Epithelial cell of proximal tubule (primary cell): ENCODE measurements at places on chromosomes 16 and 17.

DNA sequence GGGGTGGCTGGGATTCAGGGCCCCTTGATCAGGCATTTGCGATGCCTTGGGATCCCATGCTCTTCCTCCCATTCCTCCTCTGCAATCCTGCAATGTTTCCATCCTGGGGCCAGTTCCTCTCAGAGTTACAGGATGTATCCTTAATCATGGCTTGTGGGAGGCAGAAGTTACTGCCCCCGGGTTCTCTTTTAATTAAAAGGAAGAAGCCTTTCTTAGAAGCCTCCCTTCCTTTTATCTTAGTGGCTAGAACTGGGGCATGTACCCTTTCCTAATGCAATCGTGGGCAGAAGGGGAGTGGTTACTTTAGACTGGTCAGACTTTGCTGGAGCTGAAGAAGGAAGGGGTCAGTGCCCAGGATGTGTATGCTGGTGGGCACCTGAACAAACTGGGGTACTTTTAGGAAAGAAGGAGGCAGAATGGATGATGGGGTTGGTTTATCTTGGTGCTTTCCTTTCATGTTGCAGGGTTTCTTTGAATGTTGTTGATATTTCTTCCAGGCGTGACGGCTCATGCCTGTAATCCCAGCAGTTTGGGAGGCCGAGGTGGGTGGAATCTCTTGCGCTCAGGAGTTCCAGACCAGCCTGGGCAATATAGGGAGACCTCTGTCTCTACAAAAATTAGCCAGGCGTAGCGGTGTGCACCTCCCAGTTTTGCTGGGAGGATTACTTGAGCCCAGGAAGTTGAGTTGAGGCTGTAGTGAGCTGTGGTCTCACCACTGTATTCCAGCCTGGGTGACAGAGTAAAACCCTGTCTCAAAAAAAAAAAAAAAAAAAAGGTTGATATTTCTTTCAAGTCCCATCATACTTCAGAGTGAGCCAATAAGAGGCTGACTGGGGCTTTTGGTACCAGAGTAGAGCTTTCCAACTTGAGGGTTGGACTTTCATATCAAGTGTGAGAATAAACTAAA lies 13.2 kb upstream of the SPN start:
- no peak for DNase-seq

DNA sequence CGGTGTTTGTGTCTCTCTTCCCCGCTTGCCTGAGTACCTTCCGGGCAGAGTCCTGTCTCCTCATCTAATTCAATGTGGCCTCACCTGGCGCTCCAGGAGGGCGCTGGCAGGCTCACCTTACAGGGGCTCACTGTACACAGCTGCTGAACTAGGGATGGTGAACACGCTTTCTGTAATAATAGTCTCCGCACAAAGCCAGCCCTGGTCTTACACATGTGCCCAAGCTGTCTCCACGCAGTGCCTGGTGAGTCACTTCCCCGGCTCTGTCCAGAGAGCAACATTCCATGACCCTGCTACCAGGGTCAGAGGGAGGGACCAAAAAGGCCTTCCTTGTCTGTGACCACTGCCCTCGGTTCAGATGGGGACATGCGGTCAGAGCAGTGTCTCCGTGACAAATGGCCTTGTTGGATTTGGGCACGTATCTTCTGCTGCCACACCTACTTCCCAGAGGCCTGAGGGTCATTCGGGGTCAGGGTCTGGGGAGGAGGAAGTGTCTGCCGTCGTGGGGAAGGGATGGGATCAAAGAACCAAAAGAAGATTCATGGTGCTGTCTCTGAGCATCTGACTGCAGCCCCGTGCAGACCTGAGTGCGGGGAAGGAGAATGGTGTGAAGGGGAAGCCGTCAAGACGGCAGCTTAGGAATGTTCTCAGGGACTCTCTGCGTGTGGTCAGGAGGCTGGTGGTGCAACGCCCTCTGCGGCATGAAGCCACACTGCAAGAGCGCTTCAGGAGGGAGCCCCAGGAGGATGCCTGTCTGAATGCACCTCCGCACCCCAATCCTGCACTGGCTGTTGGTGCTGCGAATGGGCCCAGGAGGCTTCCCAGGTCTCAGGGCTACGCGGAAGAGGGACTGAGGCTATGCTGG lies 68.8 kb downstream of the IL21R start:
- no peak for DNase-seq

GRCh38 chr16:57303910-57304168 lies 19.4 kb upstream of the PLLP start:
- DNase-seq: no peak

GRCh38 chr16:66947302-66948065 lies 12.2 kb downstream of the CES2 start:
- no peak for DNase-seq

GRCh38 chr17:45371414-45372324 lies 54.8 kb upstream of the MAP3K14 start:
- DNase-seq: peak; percentile 72

DNA sequence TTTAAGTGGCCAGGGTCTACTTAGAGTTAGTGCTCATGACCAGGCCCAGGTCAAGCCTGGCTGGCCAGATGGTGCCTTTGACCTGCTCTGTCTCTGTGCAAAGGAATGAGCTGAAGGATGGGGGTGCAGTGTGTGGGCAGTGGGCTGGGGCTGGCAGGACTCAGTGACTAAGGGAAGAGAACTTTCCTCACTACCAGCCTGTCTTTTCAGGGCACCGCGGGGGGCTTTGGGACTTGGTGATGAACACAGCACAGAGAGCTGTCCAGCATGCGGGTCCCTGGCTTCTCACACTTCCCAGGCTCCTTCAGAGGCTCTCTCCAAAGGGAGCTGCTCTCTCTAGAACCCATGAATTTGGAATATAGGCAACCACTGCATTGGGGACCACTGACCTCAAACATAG lies 43.0 kb upstream of the STH start:
- no peak for DNase-seq

DNA sequence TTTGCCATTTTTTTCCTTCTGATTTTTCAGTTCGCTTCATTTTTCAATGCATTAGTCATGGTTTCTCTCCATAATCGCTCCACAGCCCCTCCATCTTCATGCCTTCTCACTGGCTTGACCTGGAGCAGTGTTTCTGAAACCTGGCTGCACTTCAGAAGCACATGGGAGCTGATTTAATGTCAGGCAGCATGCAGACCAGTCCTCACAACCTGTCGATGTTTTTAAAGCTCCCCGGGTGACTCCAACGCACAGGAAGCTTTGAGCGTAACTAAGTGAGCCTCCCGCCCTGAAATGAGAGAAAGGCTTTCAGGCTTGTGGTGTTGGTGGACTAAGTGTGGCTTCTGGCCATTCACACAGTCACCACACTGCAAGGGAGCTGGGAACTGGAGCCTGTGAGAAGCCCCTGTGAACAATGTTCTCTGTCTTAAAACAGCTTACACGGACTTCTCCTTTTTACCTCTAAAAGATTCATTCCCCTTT lies 16.8 kb upstream of the DRG2 start:
- DNase-seq: no peak

DNA sequence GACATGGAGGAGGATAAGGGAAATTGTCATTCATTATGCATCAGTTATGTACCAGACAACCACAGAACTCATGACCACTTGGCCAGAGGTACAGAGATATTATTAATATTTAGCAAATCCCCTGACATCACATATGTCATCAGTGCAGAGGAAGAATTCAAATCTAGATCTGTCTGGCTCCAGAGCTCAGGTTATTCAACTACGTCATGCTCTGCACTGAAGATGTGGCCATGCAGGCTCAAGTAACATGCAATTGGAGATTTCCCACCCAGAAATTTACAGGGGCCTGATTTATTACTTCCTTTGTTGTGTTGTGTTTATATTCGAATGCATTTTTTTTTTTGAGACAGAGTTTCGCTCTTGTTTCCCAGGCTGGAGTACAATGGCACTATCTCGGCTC lies 224.3 kb downstream of the HS3ST4 start:
- DNase-seq: no peak

- no peak for DNase-seq
These were observed 16.7 kb upstream of the IRF8 start for GRCh38 chr16:85882181-85882810.

DNA sequence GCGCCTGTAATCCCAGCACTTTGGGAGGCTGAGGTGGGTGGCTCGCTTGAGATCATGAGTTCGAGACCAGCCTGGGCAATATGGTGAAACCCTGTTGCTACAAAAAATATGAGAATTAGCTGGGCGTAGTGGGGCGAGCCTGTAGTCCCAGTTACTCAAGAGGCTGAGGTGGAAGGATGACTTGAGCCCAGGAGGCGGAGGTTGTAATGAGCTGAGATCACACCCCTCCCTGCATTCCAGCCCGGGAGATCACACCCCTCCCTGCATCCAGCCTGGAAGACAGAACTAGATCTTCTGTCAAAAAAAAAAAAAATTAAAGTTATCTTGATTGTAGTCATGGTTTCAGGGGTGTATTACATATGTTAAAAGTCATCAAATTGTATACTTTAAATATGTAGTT lies 26.8 kb upstream of the GLG1 start:
- DNase-seq: no peak

- DNase-seq: no peak
These were observed 18.9 kb downstream of the ACSF3 start for GRCh38 chr16:89112377-89113151.

DNA sequence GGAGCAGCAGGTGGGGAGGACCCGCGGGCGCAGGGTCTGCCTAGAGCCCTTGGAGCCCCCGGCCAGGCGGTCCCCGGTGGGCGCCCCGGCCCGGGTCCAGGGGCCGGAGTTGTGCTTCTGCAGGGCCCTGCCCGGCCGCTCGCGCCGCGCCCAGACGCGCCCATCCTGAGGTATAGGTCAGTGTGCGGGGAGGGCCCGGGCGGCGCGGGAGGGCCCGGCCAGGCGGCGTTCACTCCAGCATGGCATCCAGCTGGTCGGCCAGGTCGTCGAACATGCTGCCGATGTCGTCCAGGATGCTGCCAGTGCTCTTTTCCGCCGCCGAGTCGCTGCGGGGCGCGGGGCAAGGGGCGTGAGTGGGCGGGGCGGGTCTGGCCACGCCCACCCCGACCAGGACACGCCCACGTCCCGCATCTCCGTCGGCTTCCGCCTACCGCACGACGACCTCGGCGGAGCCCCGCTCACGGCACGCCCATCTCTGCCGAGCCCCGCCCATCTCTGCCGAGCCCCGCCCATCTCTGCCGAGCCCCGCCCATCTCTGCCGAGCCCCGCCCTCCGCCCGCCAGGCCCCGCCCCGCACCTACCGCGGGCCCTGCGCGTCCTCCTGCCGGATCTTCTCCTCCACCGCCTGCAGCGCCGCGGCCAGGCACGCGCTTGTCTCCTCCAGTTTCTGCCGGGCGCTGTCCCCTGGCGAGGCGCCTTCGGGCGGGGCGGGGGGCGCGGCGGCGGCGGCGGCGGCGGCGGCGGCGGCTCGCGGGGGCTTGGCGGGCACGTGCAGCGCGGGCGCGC lies 17.9 kb downstream of the CASKIN1 start:
- DNase-seq: no peak
